ENCODE measurements at places on chromosomes 2 and 18. TPM values are rescaled to one million over a fixed set of nuclear protein-coding genes. Genes with fewer than 3 reads are reported as not detected.

DNA sequence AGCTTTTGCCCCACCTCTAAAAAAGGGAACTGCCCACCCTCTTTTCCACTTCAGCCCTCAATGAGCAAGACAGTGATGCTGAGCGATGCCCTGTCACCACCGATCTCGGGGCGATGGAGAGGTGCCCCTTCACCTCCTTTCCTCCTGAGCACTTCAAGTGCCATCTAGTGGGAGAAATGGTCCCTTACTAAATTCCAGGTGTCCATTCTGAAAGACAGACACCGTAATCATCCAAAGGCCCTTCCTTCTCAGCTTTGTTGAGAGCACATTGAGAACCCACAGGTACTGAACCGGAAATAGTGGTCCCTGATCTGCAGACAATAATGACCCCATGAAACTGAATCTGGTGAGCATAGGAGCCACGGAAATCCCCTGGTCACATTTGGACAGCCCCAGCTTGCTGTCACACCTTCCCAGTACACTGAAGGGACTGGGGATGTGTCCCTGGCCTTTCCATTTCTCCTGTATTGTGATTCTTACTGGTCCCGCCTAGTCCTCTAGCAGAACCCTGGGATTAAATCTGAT lies 38.5 kb downstream of the KCTD18 start:
- DNase-seq: peak; percentile 57
- H3K4me1 ChIP-seq: peaks cover 36% of the 10 kb centered on the region
- H3K36me3 ChIP-seq: no peaks in the 10 kb centered on the region
- H3K4me3 ChIP-seq: no peak overlapping the region
- H3K27ac ChIP-seq: no peak overlapping the region
- no peaks in the 10 kb centered on the region for H3K27me3 ChIP-seq

KIF1A gene
- 10.2 TPM for total RNA-seq

GRCh38 chr18:13487237-13487636 lies 239.1 kb downstream of the FAM210A start:
- no peaks in the 10 kb centered on the region for H3K27me3 ChIP-seq
- no peak overlapping the region for H3K4me3 ChIP-seq
- peaks cover 35% of the 10 kb centered on the region for H3K4me1 ChIP-seq
- no peak for DNase-seq
- H3K36me3 ChIP-seq: peaks cover 11% of the 10 kb centered on the region

FAM98A gene
- 63.0 TPM for total RNA-seq

NAGK gene
- total RNA-seq: 38.7 TPM

IL36A gene
- total RNA-seq: not detected

DNA sequence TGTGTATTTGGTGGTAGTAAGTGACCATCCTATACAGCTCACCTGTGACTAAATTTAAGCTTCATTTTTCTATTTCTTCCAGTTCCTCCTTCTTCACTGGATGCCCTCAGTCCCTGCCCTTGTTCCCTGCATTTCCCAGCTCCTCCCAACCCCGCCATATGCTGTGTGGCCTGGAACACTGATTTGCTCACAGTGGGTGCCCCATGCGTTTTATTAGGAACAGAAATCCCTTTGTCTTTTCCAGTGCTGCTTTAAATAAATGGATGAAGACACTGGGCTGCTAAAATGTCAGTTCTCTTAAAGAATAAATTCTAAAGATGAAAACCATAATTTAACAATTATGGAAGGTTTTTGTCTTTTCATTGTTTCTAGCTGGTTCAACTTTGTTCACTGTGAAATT lies 477.3 kb downstream of the DCDC2C start:
- no peak for DNase-seq
- no peaks in the 10 kb centered on the region for H3K4me1 ChIP-seq
- no peak overlapping the region for H3K27ac ChIP-seq
- no peaks in the 10 kb centered on the region for H3K27me3 ChIP-seq
- H3K36me3 ChIP-seq: no peaks in the 10 kb centered on the region

DCDC2C gene
- not detected for total RNA-seq

DNA sequence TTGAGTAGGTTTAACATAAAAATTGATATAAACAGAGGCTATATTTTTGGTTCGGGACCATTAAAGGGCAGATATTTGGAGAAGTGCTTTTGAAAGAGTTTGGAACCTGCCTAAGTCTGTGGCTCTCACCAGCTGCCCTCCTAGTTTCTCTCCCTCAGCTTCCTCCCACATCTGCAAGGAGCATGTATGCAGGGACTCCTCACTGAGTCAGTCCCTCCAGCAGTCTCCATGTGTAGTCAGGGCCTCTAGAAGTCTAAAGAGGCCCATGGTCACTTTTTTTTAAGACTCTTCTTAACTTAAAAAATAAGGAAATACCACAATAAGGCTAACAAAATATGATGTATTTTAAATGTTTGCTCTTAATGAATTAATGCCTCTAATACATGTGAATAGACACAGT lies 220.0 kb upstream of the TANK start:
- H3K36me3 ChIP-seq: no peaks in the 10 kb centered on the region
- peaks cover 8% of the 10 kb centered on the region for H3K4me1 ChIP-seq
- H3K27me3 ChIP-seq: no peaks in the 10 kb centered on the region
- no peak overlapping the region for H3K4me3 ChIP-seq
- H3K27ac ChIP-seq: no peak overlapping the region

DNA sequence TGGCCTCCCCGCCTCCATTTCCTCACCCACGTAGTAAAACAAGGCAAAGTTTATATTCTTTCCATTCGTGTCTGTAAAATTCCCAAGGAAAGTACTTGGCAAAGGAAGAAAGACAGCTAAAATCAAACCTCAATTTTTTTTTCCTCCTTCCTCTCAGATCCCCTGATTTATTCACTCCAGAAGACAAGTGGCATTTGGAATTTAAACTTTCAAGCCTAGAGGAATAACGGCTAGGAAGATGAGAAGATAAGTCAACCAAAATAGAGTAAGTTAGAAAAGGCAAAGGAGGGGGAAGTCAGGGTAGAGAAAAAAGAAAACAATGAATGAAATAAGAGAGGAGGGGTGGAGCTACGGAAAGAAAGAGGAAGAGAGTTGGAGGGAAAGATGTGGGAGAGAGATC lies 198.9 kb upstream of the PIK3C3 start:
- no peak overlapping the region for H3K4me3 ChIP-seq
- no peaks in the 10 kb centered on the region for H3K4me1 ChIP-seq
- H3K36me3 ChIP-seq: no peaks in the 10 kb centered on the region
- DNase-seq: no peak
- H3K27ac ChIP-seq: no peak overlapping the region

DNA sequence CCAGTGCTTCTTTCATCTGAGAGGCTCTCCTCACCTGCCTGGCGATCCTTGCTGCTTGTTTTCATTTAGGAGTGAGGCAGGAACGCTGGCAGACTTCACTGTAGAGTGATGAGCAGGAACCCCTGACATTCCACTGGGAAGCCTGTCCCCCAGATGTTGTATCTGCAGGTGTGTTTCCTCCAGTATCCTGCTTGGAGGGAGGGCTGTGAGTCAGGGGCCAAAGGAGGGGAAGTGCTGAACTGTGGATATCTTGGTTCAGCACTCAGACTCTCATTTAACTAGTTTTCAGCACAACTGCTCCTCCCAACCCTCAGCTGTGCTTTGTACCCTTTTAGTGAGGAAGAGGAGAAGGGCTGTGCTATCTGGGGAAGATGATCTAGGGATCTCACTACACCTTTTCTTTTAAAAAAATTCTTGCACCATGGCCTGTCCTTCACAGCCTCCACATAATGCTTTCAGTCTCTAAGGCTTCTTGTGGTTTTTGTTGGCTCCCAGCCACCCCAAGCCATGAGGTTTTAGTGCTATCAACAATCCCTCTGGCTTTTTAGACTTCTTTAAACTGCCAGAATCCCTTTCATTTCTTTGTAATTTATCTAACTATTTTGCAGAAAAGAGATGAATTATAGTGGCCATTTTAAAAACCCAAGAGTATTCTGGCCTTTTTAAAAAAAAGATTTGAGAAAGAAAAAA lies 11.2 kb downstream of the ANKAR start:
- peak; percentile 47 for DNase-seq
- no peak overlapping the region for H3K4me3 ChIP-seq
- no peak overlapping the region for H3K27ac ChIP-seq
- no peaks in the 10 kb centered on the region for H3K27me3 ChIP-seq
- H3K36me3 ChIP-seq: peaks cover 2% of the 10 kb centered on the region

DNA sequence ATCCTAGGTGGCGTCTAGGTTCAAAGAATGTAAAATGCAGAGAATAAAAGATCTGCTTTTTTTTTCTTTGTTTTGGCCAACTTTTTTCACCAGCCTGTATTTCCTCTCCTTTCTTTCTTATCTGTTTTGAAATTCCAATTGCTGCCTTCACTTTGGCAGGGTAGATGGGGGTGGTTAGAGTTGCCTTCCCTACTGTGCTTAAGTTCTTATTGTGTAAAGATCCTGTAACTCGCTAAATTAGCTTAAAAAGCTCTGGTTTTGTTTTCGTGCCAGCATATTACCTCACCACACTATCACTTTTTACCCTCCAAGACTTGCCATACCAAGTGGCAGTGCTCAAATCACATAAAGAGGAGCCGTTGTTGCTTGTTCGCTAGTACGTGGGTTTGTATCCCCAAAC lies 921.7 kb downstream of the DPP10 start:
- H3K4me1 ChIP-seq: no peaks in the 10 kb centered on the region
- no peaks in the 10 kb centered on the region for H3K27me3 ChIP-seq
- no peak overlapping the region for H3K27ac ChIP-seq
- no peak overlapping the region for H3K4me3 ChIP-seq
- H3K36me3 ChIP-seq: no peaks in the 10 kb centered on the region
- DNase-seq: no peak

GRCh38 chr2:26144953-26145680 lies 27.8 kb upstream of the GAREM2 start:
- no peaks in the 10 kb centered on the region for H3K36me3 ChIP-seq
- H3K4me1 ChIP-seq: peaks cover 1% of the 10 kb centered on the region
- H3K4me3 ChIP-seq: no peak overlapping the region
- peaks cover 4% of the 10 kb centered on the region for H3K27me3 ChIP-seq

- H3K27ac ChIP-seq: no peak overlapping the region
- H3K4me1 ChIP-seq: no peaks in the 10 kb centered on the region
- no peaks in the 10 kb centered on the region for H3K36me3 ChIP-seq
- peaks cover 4% of the 10 kb centered on the region for H3K27me3 ChIP-seq
These were observed 68.9 kb upstream of the EFEMP1 start for GRCh38 chr2:55992455-55992854.

CYP27C1 gene
- not detected for total RNA-seq

GRCh38 chr2:68125821-68126220 lies 31.9 kb upstream of the PNO1 start:
- H3K36me3 ChIP-seq: peaks cover 2% of the 10 kb centered on the region
- no peak for DNase-seq
- no peak overlapping the region for H3K4me3 ChIP-seq
- no peak overlapping the region for H3K27ac ChIP-seq
- H3K27me3 ChIP-seq: no peaks in the 10 kb centered on the region

Data from activated CD8-positive, alpha-beta T cell treated with anti-CD3 and anti-CD28 coated beads for 36 hours (primary cell).